Tongue (tissue), 3 donors: ENCODE measurements at places on chromosomes 5 and 9. TPM values are rescaled to one million over a fixed set of nuclear protein-coding genes. Genes with fewer than 3 reads are reported as not detected.

SPATA31C1 gene
- total RNA-seq: 0.21 TPM

DHFR gene
- 27.4 TPM for total RNA-seq

SPAG8 gene
- 3.7 TPM for total RNA-seq

HAVCR2 gene
- 2.8 TPM for total RNA-seq

SLC6A7 gene
- total RNA-seq: not detected

CSF2 gene
- total RNA-seq: not detected

IFNB1 gene
- total RNA-seq: not detected

LPAR1 gene
- 61.5 TPM for total RNA-seq

BSPRY gene
- total RNA-seq: 2.6 TPM

FER gene
- 42.6 TPM for total RNA-seq

SHISAL2B gene
- total RNA-seq: not detected

GRIA1 gene
- 3.0 TPM for total RNA-seq

ZFYVE16 gene
- 62.4 TPM for total RNA-seq

SYK gene
- total RNA-seq: 7.1 TPM

AHRR gene
- 8.2 TPM for total RNA-seq

SLC36A3 gene
- not detected for total RNA-seq

IGIP gene
- total RNA-seq: 9.4 TPM

ODF2 gene
- 20.9 TPM for total RNA-seq

GPR21 gene
- total RNA-seq: 2.6 TPM

MEF2C gene
- total RNA-seq: 535 TPM

ZNF622 gene
- 27.8 TPM for total RNA-seq

PRUNE2 gene
- 26.3 TPM for total RNA-seq

RALGPS1 gene
- 11.7 TPM for total RNA-seq

OCLN gene
- total RNA-seq: 8.0 TPM

SLC28A3 gene
- total RNA-seq: 4.0 TPM

FNIP1 gene
- total RNA-seq: 74.8 TPM

IL3 gene
- not detected for total RNA-seq

CBY3 gene
- total RNA-seq: not detected

KCNMB1 gene
- total RNA-seq: 0.41 TPM

SLC23A1 gene
- total RNA-seq: not detected

PHYHD1 gene
- total RNA-seq: 26.0 TPM

SPINK13 gene
- not detected for total RNA-seq

TAF11L5 gene
- not detected for total RNA-seq

CDX1 gene
- 0.31 TPM for total RNA-seq

IL33 gene
- 21.3 TPM for total RNA-seq

WDR38 gene
- total RNA-seq: not detected

SLC22A4 gene
- total RNA-seq: 1.7 TPM

DELE1 gene
- 61.7 TPM for total RNA-seq

EGFLAM gene
- total RNA-seq: 37.6 TPM

PRRC1 gene
- total RNA-seq: 56.9 TPM

MSMP gene
- total RNA-seq: not detected

AIF1L gene
- total RNA-seq: 19.1 TPM

ZNF483 gene
- total RNA-seq: 9.3 TPM
